ENCODE measurements at places on chromosomes 1 and 21.

DNA sequence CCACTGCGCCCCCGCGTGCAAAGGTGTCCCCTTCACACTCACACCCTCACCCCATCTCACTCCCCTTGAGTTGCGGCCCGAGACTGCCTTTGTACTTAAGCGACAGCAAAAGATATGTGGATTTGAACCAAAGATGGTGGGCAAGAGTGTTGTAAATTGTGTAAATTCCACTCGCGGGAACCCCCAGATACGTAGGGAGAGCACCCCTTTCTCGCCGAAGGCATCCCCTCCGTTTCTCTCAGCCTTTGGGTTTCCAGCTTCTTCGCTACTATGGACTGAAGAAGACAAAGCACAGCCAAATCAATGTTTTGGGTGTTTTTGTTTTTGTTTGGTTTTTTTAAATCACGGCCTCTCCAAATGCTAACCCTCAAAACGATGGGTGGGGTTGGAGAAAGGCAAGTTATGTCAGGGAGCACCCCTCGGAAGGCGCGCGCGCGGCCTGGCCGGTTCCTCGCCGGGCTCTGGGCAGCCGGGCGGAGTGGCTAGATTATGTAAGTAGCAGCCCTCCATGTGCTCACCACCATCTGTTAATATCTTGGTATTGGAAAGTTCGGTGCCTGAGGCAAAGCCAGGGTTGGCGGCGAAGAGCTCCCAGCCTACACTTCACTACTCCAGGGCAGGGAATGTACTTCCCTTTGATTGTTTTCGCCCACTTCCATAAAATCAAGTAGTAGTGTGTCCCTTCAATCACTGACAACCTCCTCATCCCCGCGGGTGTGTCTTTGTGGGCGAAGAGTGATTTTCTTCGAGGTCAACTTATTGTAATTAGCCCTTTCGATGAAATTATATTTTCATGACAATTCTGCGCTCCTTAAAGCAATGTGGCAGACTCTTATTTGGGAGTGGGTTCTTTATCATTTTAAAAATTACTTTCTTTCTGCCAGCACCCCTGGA lies 4.0 kb upstream of the PROX1 start:
- DNase-seq = no peak

DNA sequence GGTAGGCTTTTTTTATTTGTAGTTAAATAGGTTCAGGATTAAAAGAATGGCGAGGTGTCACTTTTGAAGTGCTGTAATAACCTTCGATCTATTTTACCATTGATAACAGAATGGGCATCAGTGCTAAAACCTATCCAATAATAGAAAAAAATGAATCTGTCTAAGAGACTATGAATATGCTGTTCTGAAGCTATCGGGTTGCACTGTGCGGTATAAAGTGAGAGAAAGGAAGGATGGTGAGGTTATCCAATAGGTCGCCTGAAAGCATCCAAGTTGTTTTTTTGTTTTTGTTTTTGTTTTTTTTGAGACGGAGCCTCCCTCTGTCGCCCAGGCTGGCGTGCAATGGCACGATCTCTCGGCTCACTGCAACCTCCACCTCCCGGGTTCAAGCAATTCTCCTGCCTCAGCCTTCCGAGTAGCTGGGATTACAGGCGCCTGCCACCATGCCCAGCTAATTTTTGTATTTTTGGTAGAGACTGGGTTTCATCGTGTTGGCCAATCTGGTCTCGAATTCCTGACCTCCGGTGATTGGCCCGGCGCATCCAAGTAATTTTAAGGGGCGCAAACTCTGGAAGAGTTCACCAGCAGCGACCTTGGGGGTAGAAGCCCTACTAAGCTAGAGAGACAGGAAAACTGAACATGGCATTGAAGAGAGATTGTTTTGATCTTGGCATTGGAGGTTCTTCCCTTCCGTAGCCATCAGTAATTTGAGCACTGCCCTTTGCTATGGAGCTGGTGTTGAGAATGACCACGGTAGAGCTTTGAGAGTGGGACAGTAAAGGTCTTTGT lies 8.7 kb upstream of the MDM4 start:
- DNase-seq = peak; percentile 38

- DNase-seq = no peak
These were observed 803 bp downstream of the COP1 start for GRCh38 chr1:176206006-176206960.

- DNase-seq = no peak
These were observed 13.4 kb downstream of the OR2T1 start for GRCh38 chr1:248416226-248416625.

DNA sequence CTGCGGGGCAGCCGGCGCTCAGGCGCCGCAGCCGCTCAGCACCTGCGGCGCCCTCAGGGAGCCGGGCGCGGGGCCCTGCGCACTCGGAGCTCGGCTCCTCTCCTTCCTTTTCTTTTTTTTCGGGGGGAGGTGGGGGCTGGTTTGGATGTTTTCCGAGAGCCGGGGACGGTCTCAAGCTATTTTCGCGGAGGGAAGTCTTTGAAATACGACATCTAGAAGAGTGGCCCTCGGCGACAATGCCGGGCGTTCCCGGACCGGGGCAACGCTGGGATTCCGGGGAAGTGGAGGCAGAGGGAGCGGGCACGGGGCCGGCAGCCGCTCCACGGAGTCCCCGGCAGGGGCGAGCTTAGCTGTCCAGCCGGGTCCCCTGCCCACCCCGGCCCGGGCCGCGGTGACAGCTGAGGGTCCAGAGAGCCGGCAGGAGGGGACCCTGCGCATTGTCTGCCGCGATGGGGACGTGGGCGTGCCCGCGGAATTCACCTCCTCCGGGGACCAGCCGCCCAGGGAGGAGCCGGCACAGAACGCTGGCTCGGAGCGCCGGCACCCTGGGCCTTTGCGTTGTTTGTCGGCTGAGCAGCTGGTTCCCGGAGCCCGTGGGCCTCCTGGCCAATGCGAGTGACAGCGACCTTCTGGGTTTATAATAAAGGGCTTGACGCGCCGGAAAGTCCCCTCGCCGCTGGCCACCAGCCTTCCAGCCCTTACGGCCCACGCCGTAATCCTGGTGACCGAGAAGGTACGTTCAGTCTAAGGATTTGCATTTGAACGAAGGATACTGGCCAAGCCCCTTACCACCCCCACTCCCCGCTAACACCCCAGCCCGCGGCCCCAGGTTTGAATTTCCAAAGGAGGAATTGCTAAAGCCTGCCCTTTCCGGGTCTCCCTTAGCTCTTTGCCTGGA lies 582 bp downstream of the SLC37A1 start:
- DNase-seq = no peak

DNA sequence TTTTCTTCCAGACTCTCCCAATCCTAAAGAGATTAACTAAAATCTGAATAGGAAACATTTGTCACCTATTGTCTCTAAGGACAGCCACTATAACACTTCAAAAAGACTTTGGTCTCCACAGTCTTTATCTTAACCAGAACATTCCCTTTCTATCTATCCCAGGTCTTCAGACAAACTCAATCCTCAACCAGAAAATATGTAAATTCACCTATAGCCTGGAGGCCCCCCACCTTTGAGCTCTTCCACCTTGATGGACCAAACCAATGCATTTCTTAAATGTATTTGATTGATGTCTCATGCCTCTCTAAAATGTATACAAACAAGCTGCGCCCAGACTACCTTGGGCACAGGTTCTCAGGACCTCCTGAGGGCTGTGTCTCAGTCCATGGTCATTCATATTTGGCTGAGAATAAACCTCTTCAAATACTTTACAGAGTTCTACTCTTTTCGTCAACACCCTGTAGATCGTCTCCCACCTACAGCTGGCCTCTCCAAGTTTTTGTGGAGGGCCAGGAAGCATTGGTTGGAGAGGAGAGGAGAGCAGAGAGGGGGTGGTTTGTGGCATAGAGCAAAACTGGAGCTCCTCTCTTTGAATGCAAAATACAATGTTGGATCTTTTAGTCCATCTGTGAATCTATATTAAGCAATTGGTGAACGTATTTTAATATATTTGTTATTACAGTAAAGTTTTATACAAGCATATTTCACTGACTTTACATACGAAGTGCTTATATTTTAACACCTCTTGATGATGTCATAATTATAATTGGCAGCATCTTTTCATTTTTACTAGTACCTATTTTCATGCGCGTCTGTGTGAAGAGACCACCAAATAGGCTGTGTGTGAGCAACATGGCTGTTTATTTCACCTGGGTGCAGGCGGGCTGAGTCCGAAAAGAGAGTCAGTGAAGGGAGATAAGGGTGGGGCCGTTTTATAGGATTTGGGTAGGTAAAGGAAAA lies 230.7 kb upstream of the DUSP10 start:
- DNase-seq = no peak

GRCh38 chr1:2840036-2840809 lies 38.7 kb upstream of the TTC34 start:
- DNase-seq = no peak

All from NCI-H1436 treated with DMSO at 0.1 percent for 48 hours (cell line).